ENCODE measurements at places on chromosomes 3 and 15.
A peak's percentile ranks its signal among the peaks of the same experiment; 100 is the strongest.

DNA sequence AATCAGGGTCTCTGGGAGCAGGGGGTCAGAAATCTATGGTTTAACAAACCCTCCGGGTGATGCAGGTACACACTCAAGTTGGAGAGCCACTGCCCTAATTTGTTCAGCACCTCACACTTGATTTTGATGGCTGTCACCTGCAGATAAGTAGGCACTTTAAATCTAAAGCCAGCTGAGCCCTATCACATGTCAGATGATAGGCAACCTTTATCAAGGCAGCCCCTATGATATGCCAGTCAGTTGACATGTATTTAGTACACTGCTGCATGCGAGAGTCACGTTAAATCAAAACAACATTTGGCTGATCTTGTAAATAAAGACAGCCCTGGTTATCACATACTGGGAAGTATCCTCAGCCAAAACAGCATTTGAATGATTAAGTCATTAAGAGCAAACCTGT, 104.4 kb upstream of the MCTP2 start:
- no peak for DNase-seq

GRCh38 chr15:78979456-78980320, 34.8 kb upstream of the CTSH start:
- peak; percentile 33 for DNase-seq

DNA sequence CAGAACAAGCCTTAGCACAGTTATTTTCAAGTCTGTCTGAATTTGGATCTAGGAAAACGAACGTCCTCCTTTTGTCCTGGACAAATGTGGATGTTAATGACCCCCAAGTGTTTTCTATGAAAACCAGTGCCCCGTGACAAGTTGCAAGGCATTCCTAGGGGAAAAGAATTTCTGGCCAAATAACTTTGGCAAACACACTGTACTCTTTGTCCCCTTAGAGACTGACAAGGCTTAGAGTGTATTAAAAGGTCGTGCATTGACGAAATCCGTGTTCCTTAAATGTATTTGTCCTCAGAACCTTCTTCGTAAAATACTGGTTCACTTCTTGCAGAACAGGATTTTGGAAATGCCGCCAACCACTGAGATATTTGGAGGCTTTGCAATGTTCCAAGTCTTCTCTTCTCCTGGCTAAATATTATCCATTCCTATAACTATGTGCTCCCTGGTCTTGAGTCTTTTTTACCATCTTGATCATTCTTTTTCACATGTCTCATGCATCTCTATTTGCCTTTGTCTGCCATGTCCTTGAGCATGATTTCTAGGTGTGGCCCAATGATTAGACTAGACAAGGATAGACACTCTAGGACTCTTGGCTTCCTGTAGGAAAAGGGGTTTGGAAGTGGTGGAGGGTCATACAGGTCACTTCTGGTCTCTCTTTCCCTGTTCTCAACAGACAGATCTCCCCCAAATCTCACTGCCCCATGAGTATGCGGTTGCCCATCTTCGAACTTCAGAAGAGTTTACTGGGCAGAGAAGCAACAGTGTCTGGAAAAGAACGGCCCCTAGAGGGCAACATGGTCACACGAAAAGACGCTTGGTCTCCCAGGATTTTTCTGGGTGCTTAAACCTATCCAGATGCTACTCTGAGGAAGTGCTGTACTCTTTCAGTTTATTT, 117.5 kb downstream of the EDEM1 start:
- no peak for DNase-seq

DNA sequence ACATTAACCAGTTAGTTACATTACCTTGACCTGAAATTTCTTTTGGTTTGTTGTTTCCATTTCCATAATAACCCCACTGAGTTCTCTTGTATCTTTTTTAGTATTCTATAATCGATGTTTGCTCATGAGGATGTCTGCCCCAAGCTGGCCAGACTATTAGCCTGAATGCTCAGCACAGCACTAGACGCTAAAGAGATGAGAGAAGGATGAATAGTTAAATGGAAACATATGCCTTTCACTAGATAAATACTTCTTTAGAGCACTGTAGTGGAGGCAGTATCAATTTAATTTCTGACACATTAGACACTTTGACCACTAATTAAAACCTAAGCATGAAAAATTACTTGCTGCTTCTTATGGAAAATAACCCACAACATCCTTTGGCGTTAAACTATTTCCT, 654.9 kb upstream of the KCNMB2 start:
- no peak for DNase-seq

GRCh38 chr3:168066882-168067281, 28.8 kb downstream of the GOLIM4 start:
- no peak for DNase-seq

- DNase-seq: no peak
Observed at GRCh38 chr15:78067328-78068228, 9.9 kb downstream of the TBC1D2B start.

DNA sequence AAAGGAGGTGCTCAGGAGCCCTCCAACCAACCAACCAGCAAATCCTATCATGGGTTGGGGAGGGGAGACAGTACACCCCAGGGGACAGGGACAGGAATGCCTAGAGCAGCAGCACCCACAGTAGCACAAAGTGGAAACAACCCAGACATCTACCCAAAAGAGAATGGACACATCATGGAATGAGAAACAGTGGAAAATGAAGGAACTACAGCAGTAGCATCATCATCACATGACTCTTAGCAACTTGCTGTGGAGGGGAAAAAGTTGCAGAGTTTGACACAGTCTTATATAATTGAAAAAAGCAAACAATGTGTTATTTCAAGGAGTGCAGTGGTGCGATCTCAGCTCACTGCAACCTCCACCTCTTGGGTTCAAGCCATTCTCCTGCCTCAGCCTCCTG, 11.0 kb downstream of the C3orf22 start:
- DNase-seq: no peak

- no peak for DNase-seq
Observed at GRCh38 chr15:70533931-70534742, 229.2 kb downstream of the UACA start.

DNA sequence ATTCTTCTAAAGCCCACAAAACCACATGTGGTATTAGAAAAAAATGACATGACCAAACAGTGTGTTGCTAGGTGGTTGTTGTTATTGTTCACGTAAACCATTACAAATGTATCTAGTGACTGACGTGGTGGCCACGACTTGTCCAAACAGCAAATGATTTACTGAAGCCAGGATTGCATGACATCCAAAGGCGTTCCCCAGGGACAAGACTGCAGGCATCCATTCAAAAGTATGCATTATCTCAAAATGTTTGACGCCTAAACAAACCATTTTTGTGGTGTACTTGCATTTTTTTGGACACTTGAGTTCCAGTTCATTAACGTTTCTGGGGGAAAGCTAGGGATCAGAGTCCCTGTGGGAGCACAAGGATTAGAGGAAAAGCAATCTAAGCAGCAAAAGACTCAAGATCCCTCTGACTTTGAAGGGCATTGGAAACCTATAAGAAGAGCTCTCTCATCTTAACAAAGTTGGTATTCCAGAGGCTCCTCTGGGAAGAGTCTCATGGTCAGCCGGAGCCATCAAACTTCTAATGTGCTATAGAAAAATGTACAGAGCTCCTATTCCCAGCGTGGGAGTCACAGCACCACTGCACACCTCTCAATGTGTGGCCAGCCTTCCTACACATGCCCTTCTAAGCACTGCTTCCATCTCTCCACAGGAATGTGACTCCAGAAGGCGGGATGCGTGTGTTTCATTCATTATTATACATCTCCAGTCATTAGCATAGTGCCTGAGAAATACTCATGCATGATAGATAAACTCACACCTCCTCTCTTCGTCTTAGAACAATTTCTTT, 62.9 kb downstream of the FBN1 start:
- DNase-seq: no peak

DNA sequence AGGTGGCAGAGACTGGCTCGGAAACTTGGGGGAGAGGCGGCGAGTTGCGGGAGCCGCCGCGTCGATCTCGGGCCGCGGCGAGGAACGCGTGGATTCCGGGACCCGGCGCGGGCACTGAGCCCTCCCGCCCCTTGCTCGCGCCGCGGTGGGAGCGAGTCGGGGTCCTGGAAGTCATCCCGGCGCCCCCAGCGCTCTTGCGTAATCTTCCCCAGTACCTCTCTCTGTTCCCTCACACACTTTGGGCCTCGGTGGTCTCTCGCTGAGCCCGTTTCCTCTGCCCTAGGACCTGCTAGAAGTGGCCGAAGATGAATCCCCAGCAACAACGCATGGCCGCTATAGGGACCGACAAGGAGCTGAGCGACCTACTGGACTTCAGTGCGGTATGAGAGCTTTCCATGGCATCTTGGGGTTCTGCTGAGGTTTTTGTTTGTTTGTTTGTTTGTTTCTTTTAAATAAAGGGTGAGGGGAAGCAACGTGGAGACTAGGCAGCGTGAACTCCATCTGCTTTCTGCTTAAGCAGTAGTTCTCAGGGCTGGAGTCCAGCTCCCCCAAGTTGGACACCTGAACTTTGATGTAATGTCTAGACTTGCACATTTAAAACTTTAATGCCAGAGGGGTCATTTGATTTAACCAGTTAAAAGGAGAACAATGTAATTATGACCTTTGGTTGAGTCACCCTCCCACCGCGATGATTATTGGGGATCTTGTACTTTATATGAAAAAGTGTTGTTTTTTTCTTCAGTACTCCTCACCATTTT, 1.3 kb downstream of the TCF12 start:
- DNase-seq: peak; percentile 21

- DNase-seq: no peak
Observed at GRCh38 chr15:63805993-63806980, 27.5 kb downstream of the HERC1 start.

- DNase-seq: no peak
Observed at GRCh38 chr15:71677766-71678165, 132.6 kb upstream of the NR2E3 start.
